ENCODE measurements at places on chromosomes 4 and X.

DNA sequence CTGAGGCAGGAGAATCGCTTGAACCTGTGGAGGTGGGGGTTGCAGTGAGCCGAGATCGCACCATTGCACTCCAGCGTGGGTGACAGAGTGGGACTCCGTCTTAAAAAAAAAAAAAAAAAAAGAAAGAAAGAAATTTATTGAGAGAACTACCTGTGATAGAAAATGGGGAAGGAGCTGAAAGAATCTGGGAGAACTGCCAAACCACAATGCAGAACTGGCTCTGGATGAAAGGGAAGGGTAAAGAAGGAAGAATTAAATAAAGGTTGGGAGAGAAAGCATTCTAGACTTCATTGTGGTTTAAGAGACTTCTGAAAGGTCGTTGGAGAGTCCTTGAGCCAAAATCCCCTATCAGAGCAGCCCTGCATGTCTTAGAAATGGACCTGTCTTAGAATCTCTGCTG lies 567.9 kb upstream of the HTR2C start:
- no peak for DNase-seq

GRCh38 chr4:133869486-133869885 lies 332.1 kb downstream of the PABPC4L start:
- no peak for DNase-seq

DNA sequence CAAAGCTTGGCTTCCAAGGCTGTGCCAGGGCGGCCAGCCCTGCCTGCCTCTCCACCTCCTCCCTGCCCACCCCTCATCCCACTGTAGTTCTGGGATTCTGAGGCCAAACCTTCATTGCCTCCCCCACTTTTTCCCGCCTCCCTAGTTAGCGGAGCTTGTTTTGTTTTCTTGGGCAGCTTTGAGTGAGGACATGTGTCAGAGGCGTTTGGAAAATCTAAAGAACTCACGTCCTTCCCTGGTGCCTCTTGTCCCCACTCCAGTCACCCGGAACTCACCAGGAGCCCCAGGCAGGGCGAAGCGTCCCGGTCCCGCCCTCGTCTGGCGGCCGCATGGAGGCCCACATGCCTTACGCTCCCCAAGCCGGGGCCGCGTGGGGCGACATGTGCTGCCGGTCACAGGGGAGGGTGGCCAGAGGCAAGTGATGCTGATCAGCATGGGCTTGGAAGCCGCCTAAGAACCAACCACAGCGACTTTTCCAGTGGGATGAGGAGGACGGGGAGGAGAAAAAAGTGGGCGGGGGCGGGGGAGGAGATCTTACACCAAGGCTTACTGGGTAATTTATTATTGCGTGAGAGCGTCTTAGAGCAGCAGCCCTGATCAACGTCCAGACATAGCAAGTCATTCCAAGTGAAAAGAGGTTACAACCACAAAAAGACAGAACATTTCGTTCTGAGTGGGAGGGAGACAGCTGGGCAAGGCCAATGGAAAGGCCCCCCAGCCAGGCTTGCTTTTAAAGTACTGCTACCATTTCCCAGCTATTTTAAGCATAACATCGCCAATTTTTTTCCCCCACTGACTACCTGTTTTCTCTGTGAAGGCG lies 48.5 kb downstream of the PRPS1 start:
- peak; percentile 65 for DNase-seq

- no peak for DNase-seq
These were observed 1083.1 kb upstream of the PCDH10 start for GRCh38 chr4:132065940-132066495.

GRCh38 chrX:118772051-118772450 lies 44.6 kb downstream of the IL13RA1 start:
- no peak for DNase-seq

DNA sequence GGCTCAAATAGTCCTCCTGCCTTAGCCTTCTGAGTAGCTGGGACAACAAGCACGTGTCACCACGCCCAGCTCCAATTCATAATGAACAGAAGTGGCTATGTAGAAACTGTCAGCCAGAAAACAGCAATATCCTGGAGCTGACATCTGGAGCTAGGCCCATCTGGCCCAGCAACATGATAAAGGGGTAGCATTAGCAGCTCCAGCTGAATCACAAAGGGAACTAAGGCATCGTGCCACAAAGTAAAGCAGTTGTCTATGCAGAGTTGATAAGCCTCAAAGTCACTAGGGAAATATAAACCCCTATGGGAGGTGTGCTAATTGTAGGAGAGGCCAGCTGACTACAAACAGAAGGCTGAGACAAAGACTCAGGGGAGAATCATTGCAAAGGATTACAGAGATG lies 270.5 kb upstream of the GPC4 start:
- DNase-seq = no peak

- DNase-seq = no peak
These were observed 207.6 kb upstream of the MAMLD1 start for GRCh38 chrX:150155436-150156035.

GRCh38 chr4:6504900-6505496 lies 32.6 kb upstream of the PPP2R2C start:
- DNase-seq = no peak

GRCh38 chrX:25025615-25026014 lies 9.8 kb upstream of the ARX start:
- no peak for DNase-seq

Data from stimulated activated naive CD8-positive, alpha-beta T cell treated with anti-CD3 and anti-CD28 coated beads, Interleukin-15, Interleukin-2, amounts not matched to agents 100 U/mL and 50 U/mL, for 24 hours (primary cell).